DMS153 (cell line): ENCODE measurements at places on chromosomes 4 and X.

DNA sequence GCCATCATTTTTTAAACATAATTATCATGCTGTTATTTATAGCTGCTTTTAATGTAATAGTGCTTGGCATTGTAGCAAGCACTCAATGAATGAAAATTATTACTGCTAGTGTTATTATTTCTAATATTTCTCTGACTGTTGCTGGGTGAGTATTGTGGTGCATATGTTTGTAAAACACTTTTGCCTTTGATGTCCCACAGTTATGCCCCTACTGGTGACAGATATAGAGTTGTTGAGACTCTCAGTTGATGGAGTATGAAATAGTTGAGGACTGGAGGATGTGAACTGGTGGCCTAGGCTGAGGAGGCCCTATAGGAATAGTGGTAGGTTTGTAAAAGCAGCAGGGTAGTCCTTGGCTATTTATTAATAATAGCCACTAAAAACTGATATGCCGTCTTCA, 9.6 kb downstream of the INTS6L start:
- DNase-seq = no peak

DNA sequence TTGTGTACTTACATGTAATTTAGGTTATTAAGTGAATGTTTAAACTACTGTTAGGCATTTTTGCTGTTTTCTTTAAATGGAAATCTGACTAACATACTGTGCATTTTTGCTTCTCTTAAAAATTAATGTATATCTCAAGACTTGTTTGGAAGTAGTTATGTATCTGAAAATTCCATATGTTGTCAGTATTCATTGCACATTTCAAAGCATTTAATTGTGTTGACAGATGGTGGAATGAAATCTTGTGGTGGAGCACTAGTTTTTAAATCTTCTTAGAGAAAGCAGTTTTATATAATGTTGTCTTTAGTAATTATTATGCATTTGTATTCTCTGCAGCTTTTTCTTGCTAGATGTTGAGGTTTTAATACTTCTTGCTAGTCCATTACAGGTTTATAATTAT, 71.5 kb upstream of the MSANTD1 start:
- no peak for DNase-seq

- no peak for DNase-seq
Observed at GRCh38 chrX:102964940-102965339, 27.9 kb downstream of the RAB40AL start.

GRCh38 chr4:112751447-112751846, 114.5 kb downstream of the LARP7 start:
- DNase-seq = no peak

DNA sequence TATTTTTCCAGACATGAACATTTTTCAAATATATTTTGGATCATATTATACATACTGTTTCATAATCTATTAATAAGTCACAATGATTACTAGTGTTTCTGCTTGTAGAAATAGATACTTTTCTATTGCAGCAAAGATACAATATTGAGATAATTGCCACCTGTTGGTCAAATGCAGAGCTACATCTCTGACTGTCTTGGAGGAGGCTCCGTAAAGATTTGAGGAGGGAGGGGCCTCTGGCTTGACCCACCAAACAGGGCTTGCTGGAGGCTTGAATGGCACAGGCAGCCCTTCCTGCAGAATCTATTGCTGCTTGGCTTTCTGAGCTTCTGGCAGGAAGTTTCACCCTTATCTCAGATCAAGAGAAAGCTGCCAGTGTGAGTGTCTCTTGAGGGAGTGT, 99.3 kb upstream of the ARMCX2 start:
- no peak for DNase-seq

GRCh38 chr4:38667085-38667893, 3.3 kb downstream of the KLF3 start:
- peak; percentile 89 for DNase-seq

DNA sequence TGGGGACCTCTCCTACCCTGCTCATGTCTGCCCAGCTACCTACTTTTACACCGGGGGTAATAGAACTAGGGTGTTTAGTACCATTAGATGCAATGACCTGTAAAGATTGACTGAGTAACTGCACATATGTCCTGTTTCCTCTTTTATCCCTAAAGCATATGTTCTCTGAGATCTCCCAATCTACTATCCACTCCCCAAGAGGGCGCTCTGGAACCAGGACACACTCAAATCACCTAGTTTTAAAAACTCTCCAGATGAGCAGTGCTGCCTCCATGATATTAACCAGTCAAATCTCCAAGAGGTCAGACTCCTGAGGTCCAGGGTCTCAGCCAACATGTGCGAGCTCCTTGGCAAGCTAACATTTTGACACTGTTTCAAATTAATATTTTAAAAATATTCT, 87.0 kb upstream of the TSPAN5 start:
- DNase-seq = no peak
